Hippocampal formation (tissue), 2 donors: ENCODE measurements at places on chromosomes 2 and 18.

GRCh38 chr2:45910473-45911060 is 259.1 kb downstream of the PRKCE start:
- no peak for DNase-seq

DNA sequence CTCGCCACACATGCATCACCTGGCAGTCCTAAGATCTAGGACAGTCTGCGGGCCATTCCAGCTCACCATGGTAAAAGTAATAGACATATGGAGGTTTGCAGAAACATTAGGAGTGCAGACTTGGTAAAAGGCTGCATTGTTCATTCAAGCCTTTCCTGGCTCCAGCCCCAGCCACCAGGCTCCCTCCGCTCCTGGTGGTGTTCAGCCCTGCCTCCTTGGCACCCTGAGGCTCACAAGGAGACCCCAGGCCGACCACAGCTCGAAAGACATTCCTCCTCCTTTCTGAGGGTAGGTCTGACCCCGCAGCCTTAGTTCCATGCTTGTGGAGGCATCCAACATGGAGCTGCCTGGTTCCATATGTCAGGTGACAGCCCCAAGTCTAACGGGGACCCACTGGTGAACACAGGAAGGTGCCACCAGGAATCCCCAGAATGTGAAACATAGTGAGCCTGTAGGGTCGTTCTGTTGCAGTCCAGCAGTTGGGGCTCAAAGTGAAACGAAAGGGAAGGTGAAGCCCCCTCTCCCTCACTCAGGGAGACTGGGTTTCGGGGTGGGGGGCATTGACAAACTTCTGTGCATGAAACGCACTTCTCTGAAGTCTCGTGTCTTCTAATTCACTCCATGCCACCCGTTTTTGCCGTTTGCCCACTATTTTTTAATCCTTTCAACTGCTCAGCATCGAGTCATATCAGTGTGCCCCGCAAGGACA is 5.0 kb upstream of the SP100 start:
- no peak for DNase-seq

DNA sequence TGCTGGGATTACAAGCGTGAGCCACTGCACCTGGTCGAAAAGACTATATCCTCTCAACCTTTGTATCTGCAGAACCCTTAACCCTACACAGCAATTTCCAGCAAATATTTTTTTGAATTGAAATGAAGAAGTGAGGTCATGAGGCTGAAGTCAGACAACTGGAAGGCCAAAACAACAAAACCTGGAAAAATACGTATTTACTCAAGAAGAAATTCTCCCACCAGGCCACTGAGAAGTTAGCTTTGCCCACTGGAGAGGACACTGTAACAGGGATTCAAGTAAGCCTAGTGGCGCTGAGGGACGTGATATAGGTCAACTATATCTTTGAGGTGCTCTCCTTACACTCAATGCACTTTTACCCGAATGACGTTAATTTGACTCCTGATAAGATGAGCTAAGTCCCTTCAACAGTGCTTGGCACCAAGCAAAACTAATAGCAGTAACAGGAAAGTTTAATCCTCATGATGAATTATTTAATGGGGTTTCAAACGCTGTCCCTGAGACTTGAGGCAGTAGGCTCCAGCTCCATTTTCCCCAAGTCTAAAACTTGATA is 1.9 kb downstream of the HDLBP start:
- no peak for DNase-seq

DNA sequence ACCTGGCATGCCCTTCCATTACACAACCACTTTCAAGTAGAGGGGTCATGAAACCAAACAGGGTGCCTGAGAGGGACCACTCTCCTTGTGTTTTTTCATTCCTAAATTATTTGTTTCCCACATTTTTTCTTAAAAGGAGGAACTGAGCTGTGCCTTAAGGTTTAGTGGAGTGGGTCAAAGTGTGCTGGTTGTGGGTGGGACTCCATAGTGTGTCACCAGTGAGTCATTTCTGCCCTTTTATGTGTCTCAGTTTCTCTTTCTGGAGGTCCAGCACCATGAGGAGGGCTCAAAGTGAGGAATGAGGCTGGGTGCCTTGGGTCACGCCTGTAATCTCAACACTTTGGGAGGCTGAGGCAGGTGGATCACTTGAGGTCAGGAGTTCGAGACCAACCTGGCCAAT is 37.8 kb downstream of the COMMD1 start:
- DNase-seq: no peak

GRCh38 chr2:623130-623922 is 53.9 kb downstream of the TMEM18 start:
- no peak for DNase-seq

DNA sequence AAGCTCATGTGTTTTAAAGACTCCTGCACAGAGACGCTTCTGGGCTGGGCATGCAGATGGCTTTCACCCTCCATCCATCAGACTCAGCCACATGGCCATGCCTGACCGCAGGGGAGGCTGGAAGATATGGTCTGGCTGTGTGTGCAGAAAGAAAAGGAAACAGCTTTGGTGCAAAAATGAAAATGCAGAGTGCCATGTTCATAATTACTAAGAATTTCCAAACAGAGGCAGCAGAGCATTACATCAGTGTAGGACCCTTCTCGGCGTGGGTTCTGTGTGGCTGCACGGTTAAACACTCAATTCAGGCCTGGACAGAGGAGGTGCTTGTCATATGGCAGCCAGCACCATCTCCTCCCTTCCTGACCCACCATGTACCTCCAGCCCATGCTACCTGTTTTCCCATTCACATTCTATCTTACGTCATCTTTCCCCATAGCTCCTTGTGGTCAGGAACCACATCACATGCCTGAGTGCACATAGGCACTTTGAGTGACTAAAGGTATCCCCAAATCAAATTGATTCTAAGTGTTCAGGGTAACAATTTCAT is 200.3 kb upstream of the ID2 start:
- no peak for DNase-seq
